ENCODE measurements at places on chromosomes 5 and 9. TPM values are rescaled to one million over a fixed set of nuclear protein-coding genes. Genes with fewer than 3 reads are reported as not detected.

Gene LMX1B
- not detected for total RNA-seq

- no peak for DNase-seq
These were observed 41.1 kb upstream of the PLEKHG4B start for GRCh38 chr5:50724-51499.

GRCh38 chr9:14373336-14373666, 59.4 kb upstream of the NFIB start:
- DNase-seq: no peak

DNA sequence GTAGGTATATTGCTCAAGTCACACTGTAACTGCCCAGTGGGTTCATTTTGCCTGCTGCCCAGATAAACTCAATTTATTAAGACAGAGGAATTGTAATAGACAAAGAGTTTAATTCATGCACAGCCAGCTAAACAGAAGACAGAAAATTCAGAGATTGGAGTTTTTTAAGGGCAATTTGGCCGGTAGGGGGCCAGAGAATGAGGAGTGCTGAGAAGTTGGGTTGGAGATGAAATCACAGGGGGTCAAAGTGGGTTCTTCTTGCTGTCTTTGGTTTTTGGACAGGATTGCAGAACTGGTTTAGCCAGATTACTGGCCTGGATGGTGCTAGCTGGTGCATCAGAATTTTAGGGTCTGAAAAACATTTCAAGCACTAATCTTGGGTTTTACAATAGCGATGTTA, 20.7 kb upstream of the IL33 start:
- DNase-seq: no peak

GRCh38 chr9:35060548-35061207, 11.7 kb downstream of the VCP start:
- DNase-seq: no peak
